Smooth muscle cell of the umbilical artery (primary cell): ENCODE measurements at places on chromosomes 7 and 10. TPM values are rescaled to one million over a fixed set of nuclear protein-coding genes. Genes with fewer than 3 reads are reported as not detected.

The MCM10 gene
- 0.89 and 7.2 TPM in 2 replicates for total RNA-seq

The TAS2R3 gene
- 1.2 and 2.5 TPM in 2 replicates for total RNA-seq

The LRRC61 gene
- 1.8 and 2.2 TPM in 2 replicates for total RNA-seq

The APBB1IP gene
- total RNA-seq, result not detected in 2 replicates

The TMEM139 gene
- not detected in 2 replicates for total RNA-seq

The ADAMTS14 gene
- total RNA-seq, result 3.6 and 4.2 TPM in 2 replicates

The CCL24 gene
- not detected in 2 replicates for total RNA-seq

The TWIST1 gene
- 24.9 and 41.6 TPM in 2 replicates for total RNA-seq

The SLC26A3 gene
- total RNA-seq, result not detected in 2 replicates

The NKX1-2 gene
- total RNA-seq, result not detected in 2 replicates

The SH2D4B gene
- under 0.01 TPM in 1 of 2 replicates, not detected in the other for total RNA-seq

The RTKN2 gene
- total RNA-seq, result 0.89 and 2.1 TPM in 2 replicates

The CTTNBP2 gene
- total RNA-seq, result 0.78 TPM in 1 of 2 replicates, not detected in the other

The MSMB gene
- total RNA-seq, result not detected in 2 replicates

The AIFM2 gene
- 4.5 and 6.5 TPM in 2 replicates for total RNA-seq

The SCIN gene
- total RNA-seq, result 6.2 and 11.3 TPM in 2 replicates

The ASIC3 gene
- total RNA-seq, result 0.05 TPM in 1 of 2 replicates, not detected in the other

The MORN4 gene
- total RNA-seq, result 4.8 and 6.6 TPM in 2 replicates

The TRIM56 gene
- 14.3 and 36.2 TPM in 2 replicates for total RNA-seq

The STRA8 gene
- total RNA-seq, result not detected in 2 replicates

The RPEL1 gene
- 0.09 TPM in 1 of 2 replicates, not detected in the other for total RNA-seq

The PTF1A gene
- not detected in 2 replicates for total RNA-seq

The FGF8 gene
- total RNA-seq, result not detected in 2 replicates

The PRR15 gene
- total RNA-seq, result under 0.01 and 1.2 TPM in 2 replicates
